ENCODE measurements at places on chromosomes 6 and 20.

DNA sequence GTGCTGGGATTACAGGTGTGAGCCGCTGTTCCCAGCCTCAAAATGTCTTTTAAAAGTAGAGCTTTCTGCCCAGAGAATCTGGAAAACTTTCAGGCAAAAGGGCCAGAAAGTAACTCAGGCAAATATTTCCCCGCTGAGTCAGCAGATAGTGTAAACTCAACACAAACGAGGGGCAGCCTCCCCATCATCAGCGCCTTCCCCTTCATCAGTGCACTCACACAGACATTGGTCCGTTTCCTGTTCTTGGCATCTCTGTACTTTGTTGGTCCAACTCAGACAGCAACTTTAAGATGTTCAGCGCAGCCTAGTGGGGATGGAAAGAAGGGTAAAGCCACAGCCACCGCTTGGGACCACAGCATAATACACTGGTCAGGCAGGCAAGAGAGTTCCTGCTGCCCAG lies 69.5 kb downstream of the CSE1L start:
- no peak for DNase-seq

DNA sequence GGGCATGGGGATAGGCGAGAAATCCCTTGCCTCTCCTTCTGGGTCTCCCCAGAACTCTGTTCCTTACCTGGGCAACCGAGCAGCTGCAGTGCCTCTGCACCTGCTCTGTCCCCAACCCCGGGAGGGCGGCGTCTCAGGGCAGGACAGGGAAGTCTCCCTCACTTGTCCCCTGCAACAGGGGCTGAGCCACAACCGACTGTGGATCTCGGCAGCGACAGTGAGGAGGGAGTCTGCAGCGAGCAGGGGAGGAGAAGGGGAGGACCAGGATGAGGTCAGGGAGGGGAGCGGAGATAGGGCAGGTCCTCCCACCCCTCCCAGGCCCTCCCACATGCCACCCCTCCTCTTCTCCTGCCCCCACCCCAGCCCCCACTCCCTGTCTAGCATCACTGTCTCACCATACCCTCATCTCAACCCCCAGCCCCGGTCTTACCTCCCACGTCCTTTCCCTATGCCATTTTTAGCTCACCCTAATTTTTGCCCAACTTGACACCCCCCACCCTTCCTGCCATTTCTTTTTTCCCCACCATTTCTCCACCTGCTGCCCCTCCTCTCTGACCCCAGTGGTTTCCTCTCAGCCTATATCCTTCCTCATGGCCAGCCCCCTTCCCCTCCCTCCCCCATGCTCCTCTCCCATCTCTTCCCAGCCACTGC lies at the start of gene TNXB:
Gene TNXB (minus strand): TSS at position 225 of the 651 bp plus-strand sequence. CDS start 11,140 bp downstream, outside the sequence.
- no peak for DNase-seq

DNA sequence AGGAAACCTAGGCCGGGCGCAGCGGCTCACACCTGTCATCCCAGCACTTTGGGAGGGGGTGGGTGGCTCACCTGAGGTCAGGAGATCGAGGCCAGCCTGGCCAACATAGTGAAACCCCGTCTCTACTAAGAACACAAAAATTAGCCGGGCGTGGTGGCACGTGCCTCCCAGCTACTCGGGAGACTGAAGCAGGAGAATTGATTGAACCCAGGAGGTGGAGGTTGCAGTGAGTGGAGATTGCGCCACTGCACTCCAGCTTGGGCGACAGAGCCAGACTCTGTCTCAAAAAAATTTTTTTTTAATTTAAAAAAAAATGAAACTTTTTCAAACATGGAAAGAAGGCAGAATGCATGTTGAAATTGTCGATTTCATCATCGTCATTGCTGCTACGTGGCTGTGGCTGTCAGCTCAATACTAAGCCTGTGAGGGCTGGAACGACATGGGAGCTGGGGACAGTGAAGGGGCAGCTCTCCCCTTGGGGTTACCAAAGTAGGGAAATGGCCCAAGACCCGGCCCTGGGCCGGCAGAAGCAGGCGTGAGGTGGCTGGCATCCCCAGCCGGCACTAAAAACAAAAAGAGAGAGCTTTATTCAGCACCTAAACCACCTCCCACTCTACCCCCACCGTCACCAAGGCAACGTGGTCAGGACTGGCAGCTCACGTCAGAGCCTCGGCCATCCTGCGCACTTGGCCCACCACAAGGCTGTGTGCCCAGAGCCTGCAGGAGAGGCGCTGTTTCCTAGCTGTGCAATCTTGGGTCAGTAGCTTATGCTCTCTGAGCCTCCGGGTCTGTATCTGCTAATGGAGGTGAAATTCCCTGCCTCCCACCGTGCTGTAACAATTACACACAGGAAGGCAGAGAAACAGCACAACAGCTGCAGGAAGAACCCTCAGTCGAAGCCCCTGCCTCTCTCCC lies 30.8 kb downstream of the AGPAT4 start:
- no peak for DNase-seq

- DNase-seq: no peak
Observed at GRCh38 chr6:7431674-7432390, 42.2 kb downstream of the RIOK1 start.

All from NCI-H1694 (cell line).